ENCODE measurements at places on chromosomes 11 and 22.

DNA sequence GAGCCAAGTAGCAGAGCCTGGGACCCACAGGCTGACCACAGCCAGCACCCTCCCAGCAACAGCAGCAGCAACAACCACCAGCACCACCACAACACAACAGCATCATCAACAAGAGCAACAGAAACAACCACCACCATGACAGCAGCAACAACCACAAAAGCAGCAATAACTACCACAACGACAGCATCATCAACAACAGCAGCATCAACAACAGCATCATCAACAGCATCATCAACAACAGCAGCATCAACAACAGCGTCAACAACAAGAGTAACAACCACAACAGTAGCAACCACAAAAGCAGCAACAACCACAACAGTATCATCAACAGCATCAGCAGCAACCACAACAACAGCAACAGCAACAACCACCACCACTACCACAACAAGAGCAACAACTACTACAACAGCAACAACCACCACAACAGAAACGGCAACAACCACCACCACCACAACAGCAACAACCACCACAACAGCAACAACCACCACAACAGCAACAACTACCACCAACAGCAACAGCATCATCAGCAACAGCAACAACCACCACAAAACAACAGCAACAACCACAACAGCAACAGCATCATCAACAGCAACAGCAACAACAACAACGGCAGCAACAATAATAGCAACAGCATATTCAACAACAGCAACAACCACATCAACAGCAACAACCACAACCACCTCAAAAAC is 22.1 kb upstream of the FGF3 start:
- no peak for DNase-seq

GRCh38 chr11:103893371-103893770 is 143.1 kb upstream of the DDI1 start:
- DNase-seq = no peak

DNA sequence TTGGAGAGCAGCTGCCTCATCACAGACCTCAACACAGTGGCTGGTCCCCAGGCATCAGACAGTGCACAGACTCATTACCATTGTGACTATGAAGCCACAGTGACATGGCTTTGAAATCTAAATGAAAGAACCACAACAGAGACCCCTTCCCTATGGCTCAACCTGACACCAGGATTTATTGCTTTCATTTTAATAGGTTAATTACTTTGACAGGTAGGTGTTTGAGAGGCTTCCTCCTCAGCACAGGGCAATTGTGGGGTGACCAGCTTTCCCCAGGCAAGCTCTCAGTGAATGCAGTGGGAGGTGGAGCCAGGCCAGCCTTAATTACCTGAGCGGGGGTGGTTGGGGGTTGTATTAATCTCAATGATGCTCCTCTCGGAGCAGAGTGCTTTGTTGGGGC is 102.3 kb downstream of the CHST1 start:
- DNase-seq = no peak

DNA sequence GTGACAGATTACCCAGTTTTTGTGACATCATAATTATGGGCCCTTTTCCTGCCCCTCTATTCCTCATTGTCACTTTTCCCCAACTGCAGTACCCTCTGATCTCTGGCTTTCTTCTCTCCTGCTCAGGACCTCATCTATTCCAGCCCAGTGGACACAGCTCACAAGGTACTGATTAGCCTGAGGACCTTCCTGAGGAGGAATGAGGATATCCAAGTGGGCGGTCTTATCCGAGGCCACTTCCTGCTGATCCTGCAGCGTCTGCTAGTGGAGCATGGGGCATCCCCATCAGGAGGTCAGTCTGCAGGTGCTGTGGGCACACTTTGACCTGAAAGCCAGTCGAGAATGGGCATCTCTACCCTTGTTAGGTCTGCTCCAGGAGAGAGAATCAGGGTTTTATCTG is 24.5 kb upstream of the CCDC134 start:
- no peak for DNase-seq

DNA sequence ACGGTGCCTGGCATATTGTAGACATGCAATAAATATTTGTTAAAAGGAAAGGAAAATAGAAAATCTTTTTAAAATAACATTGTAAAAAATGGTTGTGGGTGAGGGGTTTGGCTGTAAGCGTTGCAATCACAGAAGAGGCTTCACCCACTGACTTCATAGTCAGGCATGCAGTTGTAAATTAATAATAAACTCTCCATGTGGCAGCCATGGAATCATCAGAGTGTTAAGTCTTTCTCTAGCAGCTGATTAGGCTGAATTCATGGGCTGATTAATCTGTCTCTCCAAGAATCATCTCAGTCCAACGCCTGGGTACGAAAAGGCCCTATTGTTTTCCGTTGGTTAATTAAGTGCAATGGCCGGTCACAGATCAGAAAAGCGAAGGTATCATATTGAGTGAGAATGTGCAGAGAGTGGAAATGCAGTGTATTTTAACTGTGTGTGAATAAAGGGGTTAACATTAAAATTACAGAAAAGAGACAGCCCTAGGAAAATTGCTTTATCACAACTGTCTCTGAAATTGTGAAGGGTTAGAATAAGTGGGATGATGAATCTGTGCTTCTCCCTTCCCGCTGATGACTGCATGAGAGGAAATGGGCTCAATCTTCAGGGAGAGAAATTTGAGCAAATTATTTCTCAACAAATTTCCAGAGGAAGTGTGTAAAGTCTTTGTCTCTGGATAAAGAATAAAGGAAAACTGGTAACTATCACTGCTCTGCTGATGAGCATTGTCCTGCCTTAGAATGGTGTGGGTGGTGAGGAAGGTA is 269.0 kb downstream of the FAM76B start:
- no peak for DNase-seq

DNA sequence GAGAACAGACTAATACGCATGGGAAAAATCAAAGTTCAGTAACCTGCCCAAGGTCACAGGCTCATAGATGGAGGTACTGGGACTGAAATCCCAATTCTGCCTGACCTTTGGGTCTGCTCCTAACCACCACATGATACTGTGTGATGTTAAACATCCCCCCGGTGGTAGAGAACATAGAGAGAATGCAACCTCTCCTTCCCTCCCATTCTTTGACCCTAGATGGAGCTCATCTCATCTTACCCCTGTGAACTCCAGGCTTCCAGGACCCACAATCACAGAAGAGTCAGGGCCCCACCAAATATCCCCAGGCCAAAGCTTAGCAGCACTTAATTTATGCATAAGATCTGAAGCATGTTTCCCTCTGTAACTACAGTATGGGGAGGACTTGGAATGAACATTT is 198.5 kb downstream of the MYO18B start:
- DNase-seq = no peak

DNA sequence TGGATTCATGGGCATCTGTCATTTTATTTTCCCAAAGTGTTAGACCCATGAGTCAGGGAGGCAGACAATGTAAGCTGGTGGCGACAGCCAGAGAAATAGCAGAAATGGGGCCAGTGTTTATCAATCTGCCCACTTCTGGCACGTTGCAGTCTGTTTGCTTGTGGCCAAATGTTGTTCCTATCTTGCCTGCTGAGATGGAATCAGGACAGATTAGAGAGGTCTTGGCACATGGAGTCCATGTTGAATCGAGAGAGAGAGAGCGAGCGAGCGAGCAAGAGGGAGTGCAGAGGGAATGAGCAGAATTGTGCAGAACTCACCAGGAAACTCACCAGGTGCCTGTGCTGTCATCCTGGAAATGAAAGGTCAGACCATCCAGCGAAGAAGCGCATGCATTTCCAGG is 21.9 kb upstream of the PARVG start:
- no peak for DNase-seq

GRCh38 chr11:2562890-2563212 is 118.0 kb downstream of the KCNQ1 start:
- no peak for DNase-seq

- DNase-seq = no peak
These were observed 57.0 kb downstream of the SOX6 start for GRCh38 chr11:16299390-16299789.

DNA sequence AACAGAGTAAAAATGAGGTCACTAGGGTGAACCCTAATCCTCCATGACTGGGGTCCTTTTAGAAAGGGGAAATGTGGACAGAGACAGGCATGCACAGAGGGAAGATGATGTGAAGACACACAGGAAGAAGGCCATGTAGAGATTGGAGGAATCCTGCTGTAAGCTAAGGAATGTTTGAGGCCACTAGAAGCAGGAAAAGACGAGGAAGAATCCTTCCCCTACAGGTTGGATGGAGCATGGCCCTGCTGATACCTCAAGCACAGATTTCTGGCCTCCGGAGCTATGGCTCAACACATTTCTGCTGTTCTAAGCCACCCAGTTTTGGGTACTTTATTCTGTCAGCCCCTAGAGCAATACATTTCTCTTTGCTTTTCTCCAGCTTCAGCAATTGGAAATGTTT is 486.9 kb downstream of the MIAT start:
- DNase-seq = no peak

DNA sequence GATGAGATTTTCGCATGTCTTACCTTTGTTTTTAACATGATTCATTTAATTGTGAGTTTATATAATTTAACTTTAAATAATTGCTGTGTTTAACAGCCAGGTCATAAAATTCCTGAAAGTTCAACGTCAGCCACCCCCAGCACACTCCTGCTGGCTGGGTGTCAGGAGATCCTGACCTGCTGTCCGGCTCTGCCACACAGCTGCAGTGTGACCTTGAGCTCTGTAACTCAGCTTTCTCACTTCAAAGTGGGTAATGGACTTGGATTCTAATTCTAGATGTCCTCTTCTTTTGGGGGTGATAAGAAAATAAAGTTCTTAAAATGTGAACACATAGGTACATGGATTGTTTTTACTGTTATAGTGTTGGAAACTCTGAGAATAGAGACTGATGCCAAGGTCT is 10.9 kb downstream of the VPS26B start:
- no peak for DNase-seq

GRCh38 chr11:18853086-18853720 is 61.6 kb upstream of the PTPN5 start:
- peak; percentile 7 for DNase-seq

- no peak for DNase-seq
These were observed 7.3 kb downstream of the TCN2 start for GRCh38 chr22:30614268-30614667.

DNA sequence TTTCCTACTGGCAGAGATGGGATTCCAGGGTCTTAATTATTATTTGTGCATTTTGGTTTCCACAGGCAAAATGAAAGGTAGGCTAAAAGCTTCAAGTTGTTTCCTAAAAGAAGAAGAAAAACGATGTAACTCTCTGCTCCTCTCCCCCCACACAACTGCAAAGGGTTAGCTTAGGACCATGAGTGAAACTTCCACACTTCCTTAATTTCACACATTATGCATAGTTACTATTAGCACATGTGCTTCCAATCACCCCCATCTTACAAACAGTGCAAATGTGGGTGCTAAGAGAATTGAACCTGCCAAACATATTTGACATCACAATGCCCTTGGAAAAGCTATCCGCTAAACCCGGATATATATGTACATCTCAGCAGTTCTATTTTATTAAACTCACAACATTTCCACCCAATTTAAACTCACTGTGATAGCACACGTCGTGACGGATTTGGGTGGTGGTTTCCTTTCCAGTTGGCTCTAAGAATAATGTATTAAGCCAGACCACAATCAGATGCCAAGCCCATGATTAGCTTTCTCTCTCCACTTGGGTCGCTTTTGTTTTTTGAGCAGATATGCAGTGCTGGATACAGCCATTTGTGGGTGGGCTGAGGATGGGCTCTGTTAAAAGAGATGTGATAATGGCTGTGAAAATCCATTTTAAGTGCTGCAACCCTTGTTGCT is 245.0 kb upstream of the POU2AF2 start:
- DNase-seq = no peak

DNA sequence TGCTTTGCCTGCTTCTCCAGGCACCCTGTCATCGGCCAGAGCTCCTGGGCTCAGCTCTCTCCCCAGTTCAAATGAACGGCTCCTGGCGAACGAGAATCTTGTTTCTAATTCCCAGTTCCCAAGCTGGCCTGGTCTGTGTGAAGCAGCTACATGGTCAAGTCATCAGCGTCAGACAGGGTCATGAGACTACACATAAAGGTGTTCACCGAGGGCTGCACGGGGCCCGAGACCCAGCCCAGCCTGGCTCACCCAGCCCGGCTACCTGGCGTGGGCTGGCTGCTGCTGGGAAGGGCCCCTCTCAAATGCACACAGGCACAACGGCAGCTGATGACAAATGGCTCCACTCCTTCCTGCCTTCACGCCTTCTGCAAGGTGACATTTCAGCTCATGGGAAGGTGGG is 14.6 kb upstream of the CELSR1 start:
- DNase-seq = no peak

DNA sequence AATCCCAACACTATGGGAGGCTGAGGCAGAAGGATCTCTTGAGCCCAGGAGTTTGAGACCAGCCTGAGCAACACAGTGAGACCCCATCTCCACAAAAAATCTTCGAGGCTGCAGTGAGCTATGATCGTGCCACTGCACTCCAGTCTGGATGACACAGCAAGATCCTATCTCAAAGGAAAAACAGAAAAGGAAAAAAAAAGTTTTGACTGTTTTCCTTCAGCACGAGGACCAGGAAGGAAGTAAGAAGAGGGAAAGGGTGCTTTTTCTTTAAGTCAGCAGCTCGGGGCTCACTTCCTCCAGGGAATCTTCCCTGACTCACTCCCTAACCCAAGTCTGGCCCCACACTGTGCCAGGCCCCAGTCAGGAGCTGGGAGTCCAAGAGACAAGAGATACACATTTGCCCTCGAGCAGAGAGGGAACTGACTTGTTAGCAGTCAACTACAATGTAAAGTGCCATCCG is 14.2 kb downstream of the ARRB1 start:
- no peak for DNase-seq

GRCh38 chr11:35780951-35781860 is 118.6 kb downstream of the TRIM44 start:
- no peak for DNase-seq

DNA sequence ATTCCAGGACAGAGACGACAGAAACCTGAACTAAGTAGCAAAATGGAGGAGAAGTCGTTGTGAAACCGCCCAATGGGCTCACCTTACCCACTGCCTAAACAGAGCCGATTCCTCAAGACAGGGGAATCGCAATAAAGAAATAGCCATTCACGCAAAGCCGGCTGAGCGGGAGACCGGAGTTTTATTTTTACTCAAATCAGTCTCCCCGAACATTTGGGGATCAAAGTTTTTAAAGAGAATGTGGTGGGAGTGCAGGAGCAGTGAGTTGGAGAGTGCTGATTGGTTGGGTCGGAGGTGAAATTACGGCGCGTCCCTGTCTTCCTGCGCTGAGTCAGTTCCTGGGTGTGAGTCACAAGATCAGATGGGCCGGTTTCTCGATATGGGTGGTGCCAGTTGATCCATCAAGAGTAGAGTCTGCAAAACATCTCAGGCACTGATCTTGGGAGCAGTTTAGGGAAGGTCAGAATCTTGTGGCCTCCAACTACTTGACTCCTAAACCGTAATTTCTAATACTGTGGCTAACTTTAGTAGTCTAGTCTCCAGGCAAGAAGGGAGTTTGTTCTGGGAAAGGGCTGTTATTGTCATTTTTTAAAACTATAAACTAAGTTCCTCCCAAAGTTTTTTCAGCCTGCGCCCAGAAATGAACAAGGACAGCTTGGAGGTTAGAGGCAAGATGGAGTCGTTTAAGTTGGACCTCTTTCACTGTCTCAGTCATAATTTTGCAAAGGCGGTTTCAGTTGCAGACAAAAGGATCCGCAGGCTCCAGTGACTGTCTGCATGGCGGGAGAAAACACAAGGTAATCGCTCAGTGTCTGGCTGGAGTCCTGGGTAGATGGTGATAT is 34.1 kb downstream of the OR4D9 start:
- DNase-seq = no peak
